ENCODE measurements at places on chromosomes 3 and 15.
A peak's percentile ranks its signal among the peaks of the same experiment; 100 is the strongest.

DNA sequence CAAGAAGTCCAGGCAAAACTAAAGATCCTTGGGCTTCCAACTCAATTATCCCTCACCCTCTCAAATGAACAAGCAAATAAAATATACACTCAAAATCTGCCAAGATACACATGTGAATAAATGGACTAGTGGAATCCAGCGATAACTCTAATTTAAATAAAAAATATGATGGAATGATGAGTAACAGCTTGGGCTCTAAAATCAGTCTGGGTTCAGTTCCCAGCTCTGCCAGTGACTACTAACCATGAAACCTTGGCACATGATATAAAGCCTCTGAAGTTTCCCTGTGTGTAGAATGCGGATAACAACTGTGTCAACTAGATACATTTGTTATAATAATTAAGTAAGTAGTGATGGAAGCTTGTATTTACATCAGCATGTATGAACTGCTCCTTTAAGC lies 81.3 kb downstream of the CADPS start:
- DNase-seq, result no peak

- DNase-seq, result peak; percentile 81
These were observed 42.5 kb downstream of the TPRA1 start for GRCh38 chr3:127547761-127548605.

- DNase-seq, result no peak
These were observed 508.6 kb upstream of the IL12A start for GRCh38 chr3:159480046-159480445.

DNA sequence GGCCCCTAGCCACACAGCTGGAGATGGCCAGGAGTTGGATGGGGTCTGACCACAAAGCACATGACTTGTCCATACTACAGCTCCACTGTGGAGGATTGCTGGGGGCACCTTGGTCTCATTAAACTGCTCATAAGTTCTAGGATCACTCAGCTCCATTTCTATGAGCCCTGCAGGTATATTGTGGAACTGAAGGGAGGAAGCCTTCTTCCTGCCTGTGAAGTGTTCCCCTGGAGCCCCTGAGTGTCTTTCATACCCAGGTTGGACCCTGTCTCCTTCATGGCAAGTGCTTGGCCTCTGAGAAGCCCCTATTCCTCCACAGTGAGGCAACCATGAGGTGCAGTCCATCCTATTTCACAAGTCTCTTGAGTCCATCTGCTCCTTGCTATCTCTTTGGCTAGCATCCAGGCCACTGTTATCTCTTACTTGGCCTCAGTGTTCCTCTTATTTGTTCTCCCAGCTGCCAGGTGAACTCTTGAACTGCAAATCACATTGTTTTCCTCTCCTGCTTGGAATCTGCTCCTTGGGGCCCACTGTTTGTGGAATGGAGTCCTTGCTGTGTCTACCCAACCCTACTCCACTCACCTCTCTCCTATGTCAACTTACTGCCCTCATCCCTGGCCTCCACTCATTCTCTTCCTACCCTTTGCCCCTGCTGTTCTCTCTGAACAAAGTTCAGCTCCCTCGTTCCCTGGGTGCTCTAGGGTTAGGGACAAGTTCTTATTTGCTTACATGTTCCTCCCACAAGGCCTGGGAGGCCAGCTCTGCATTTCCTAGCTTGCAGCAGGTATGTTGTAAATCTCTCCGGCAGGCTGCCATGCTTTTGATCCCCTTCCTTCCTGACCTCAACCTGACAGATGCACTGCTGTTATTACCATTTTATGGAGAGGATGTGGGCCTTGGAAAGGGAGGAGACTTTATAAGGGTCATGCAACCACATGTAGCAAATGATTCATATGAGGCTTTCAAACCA lies 1.2 kb downstream of the ACOX2 start:
- peak; percentile 54 for DNase-seq

DNA sequence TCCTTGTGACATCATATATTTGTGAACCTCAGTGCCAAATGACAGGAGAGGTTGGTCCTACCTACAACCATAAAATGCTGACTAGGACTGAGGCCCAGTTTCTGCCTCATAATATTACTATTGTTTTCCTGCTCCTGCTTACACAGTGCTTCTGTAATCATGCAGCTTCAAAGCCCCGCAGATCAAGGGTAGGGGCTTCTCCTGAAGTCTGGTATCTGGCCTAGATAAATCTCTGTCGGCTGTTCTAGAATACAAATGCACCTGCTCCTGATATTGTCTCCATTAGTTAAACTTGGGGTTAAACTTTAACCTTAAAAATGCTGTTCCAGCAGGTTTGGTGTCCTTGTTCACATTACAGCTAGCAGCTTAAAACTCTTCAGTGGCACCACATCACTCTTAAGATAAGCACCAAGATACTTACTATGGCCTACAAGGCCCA lies 552.4 kb downstream of the TUSC7 start:
- no peak for DNase-seq

- no peak for DNase-seq
These were observed 76.6 kb downstream of the ETV5 start for GRCh38 chr3:186032321-186032720.

DNA sequence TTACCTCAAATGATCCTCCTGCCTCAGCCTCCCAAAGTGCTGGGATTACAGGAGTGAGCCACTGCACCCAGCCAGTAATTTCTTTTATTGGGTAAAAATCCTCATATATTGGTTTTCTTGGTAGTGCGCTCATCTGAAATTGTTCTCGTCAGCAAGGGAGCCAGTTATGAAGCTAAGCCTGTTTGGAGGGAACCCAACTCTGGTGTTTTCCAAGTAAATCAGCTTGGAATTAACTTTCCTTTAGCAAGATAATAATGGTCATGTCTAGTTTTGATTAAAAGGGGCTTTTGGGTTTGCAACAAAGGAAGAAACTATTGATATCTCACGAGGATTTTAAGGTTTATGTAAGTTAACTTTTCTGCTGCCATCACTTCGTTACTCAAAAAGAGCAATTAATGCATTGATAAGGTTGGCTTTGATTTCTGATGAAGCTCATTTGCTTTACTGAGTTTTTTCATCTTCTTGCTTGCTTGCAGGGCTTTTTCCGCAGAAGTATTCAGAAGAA lies 72.7 kb downstream of the RARB start:
- DNase-seq, result no peak

DNA sequence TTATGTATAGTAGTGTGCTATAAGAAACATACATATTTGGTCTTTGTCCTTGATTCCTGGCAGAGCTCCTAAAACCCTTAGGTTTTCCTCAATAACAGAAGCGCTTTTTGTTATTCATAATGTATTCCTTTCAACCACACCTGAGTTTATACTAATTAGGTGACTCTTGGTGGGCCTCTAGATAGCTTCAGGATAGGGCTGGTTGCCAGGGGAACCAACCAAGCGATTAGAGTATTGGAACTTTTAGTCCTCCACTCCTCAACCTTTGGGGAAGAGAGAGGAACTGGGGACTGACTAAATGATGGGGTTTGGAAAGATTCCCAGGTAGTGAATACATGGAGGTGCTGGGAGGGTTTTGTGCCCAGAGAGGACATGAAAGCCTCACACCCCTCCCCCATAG lies 24.6 kb downstream of the TMCC1 start:
- DNase-seq, result no peak

GRCh38 chr15:60932051-60932915 lies 296.8 kb downstream of the RORA start:
- DNase-seq, result peak; percentile 33

DNA sequence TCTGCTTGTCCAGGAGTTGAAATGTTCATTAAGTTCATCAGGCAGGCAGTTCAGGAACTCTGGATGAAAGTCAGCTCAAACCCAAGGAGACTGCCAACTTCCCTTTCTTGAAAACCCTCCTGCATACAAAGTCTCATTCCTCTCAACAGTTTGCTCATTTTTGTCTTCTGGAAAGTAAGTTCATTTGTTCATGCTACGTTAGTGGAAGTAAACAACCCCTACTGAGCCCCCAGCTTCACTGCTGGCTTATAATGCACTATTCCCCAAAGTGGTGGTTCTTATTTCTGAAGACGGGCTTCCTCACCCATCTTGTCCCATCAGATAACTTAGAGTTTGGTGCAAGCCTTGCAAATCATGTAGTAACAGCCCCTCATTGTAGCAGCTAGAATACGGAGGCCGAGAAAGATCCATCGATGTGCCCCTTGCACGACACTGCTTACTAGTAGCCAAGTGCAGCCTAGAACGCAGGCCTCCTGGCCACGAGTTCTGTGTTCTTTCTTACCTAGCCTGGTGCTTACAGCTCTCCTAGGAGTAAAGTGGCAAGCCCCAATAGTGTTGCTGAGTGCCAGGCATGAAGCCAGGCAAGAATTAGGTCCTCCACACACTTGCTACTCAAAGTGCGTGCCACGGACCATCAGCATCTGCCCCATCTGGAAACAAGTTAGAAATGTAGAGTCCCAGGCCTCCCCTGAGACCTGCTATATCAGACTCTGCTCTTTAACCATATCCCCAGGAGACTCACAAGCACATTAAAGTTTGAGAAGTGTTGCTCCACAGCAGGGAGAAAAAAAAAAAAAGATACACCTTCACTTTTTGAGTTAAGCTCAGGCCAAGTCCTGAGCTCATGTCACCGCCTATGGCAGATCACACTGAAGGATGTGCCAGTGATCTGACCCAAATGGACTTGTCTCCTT lies 82.5 kb downstream of the RFTN1 start:
- no peak for DNase-seq

- no peak for DNase-seq
These were observed 751.0 kb downstream of the ROBO1 start for GRCh38 chr3:79016587-79017376.

DNA sequence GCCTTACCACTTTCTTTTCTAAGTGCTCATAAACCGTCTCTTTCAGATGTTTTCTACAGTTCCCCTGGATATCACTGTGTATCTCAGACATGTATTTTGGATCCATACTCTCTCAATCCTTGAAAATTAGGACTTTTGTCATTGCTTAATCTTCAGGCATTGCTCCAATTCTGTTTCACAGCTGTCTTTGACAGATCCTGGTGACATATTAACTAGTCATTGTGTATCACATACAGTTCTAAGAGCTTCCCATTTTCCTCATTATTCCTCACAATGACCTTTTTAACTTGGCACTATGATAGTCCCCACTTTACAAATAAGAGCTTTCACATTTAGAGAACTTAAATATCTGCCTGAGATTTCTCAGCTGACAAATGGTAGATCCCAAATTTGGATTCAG lies 151.7 kb downstream of the CLSTN2 start:
- DNase-seq, result no peak

DNA sequence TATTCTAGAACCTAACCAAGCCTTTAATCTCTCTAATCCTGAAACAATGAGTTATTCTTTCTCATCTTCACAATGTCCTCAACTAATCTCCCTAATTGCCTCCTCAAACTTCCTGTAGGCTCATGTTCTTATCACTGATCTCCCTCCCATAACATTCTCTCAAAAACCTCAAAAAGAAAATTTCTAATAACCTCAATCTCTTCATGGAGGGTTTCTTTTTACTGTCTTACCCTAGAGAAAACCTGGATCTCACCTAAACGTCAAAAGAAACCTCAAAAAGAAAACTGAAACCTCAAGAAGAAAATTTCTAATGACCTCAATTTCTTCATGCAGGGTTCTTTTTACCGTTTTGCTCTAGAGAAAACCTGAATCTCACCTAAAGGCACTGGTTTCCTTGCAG lies 150.2 kb downstream of the GSK3B start:
- no peak for DNase-seq

- peak; percentile 96 for DNase-seq
These were observed 85.3 kb upstream of the LIMD1 start for GRCh38 chr3:45509038-45509767.

DNA sequence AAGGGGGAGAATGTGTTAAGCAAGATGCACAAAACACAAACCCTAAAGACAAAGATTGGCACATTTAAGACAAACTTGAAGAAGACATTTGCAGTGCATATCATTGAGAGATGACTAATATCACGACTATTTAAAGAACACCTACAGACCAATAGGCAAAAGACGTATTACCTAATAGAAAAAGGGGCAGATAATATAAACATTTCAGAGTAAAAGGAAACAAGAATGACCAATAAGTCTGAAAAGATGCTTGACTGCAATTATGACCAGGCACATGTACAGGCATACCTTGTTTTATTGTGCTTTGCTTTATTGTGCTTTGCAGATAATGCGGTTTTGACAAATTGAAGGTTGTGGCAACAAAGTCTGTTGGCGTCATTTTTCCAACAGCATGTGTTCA lies 4.9 kb downstream of the HACD3 start:
- no peak for DNase-seq

GRCh38 chr3:144129536-144130214 lies 158.1 kb downstream of the DIPK2A start:
- DNase-seq, result peak; percentile 68

GRCh38 chr3:17407576-17407975 lies 334.9 kb downstream of the TBC1D5 start:
- DNase-seq, result no peak

GRCh38 chr15:81981908-81982307 lies 63.9 kb downstream of the MEX3B start:
- DNase-seq, result no peak

GRCh38 chr3:124786511-124787241 lies 56.4 kb downstream of the UMPS start:
- no peak for DNase-seq

- no peak for DNase-seq
These were observed 24.2 kb upstream of the SLC4A7 start for GRCh38 chr3:27508424-27508823.

DNA sequence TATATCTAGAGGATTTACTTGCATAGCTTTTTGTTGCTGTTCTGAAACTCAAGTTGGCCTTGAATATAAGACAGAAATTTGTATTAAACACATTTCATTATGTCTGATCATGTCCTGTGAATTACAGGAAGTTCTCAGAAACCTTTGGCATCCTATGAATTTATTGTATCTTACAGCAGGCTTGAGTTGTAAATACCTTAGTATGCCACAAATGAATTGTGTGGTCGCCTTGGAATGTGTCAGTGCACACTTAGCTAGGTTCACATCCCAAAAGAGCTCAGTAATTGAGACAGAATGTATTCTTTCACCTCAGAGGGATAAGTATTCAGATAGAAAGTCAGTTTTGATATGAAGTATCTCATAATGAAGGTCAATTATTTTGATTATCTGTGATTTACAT lies 83.4 kb downstream of the NEK11 start:
- DNase-seq, result peak; percentile 43

- peak; percentile 72 for DNase-seq
These were observed 26.1 kb downstream of the SKIL start for GRCh38 chr3:170383567-170383966.

DNA sequence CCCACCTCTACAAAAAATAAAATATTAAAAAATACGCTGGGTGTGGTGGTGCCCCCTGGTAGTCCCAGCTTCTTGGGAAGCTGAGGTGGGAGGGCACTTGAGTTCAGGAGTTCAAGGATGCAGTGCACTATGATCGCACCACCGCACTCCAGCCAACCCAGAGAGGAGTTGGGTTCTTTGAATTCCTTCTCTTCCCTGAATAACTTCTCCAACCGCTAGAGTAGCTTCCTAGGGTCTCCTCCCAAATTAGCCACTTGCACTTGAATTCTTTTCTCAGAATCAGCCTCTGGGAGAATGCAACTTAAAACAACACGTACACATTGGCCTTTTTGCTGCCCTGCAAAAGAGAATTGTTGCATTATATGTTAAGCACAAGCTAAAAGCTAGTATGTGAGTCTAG lies 272.5 kb downstream of the ABHD5 start:
- DNase-seq, result no peak

- no peak for DNase-seq
These were observed 232.8 kb upstream of the MRPL3 start for GRCh38 chr3:131735544-131735943.

GRCh38 chr15:67504796-67505195 lies 16.1 kb upstream of the C15orf61 start:
- peak; percentile 68 for DNase-seq

All from foreskin fibroblast (primary cell).